ENCODE measurements at places on chromosomes 11 and 22. TPM values are rescaled to one million over a fixed set of nuclear protein-coding genes. Genes with fewer than 3 reads are reported as not detected.

Gene THOC5
- total RNA-seq, result 39.4 TPM

Gene SPI1
- total RNA-seq, result not detected

Gene TSSK2
- total RNA-seq, result not detected

Gene OR8D1
- not detected for total RNA-seq

Gene ADAMTS8
- 0.07 TPM for total RNA-seq
